ENCODE measurements at places on chromosomes 2 and 18. TPM values are rescaled to one million over a fixed set of nuclear protein-coding genes. Genes with fewer than 3 reads are reported as not detected.

BARD1 gene
- total RNA-seq: 20.7 TPM

POTEC gene
- not detected for total RNA-seq

CASP8 gene
- 131 TPM for total RNA-seq

THSD7B gene
- 0.76 TPM for total RNA-seq

CGREF1 gene
- not detected for total RNA-seq

CD207 gene
- total RNA-seq: not detected

GRB14 gene
- not detected for total RNA-seq

POTEJ gene
- total RNA-seq: not detected

Data from B cell (primary cell).